ENCODE measurements at places on chromosomes 7 and 10.

- DNase-seq = no peak
These were observed 81.7 kb downstream of the WIPF3 start for GRCh38 chr7:29888006-29888405.

DNA sequence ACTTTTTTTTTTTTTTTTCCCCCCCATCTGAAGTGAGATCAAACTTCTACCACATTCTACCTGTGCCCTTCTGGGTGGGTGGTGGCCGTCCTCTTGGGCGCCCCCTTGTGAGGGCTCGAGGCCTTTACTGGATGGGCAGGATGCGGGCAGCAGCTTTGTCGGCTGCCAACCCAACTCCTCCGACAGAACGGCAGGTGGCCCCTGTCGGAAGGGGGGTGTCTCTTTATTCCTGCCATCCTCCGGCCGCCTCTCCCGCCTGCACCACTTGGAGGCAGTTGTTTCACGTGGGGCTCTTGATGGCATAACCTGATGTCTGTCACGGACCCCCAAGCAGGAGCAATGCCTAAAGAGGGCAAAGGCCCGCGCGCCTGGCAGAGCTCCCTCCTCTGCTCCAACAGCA lies 31.0 kb downstream of the AMZ1 start:
- DNase-seq = peak; percentile 33

- DNase-seq = no peak
These were observed at the start of gene SKIDA1 for GRCh38 chr10:21525367-21526187. Gene SKIDA1 (minus strand): TSS chr10:21525682. CDS start chr10:21517822, 7,860 bp downstream.

DNA sequence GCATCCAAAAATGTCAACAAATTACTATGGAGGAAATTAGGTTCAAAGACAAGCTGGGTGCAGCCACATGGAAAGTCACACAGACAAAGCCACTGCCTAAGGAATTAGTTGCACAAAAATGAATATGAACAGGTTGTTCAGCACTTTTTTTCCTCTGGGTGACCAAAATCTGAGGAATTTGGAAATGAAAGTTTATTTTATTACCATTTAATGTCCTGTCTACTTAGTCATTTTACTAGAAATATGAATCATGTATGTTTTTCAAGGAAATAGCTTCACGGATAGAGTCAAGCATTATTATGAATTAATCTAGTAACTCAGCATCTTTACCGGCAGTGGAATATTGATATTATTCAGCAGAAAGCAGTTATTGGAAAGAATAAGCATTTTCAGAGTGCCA lies 106.3 kb downstream of the ANK3 start:
- no peak for DNase-seq

DNA sequence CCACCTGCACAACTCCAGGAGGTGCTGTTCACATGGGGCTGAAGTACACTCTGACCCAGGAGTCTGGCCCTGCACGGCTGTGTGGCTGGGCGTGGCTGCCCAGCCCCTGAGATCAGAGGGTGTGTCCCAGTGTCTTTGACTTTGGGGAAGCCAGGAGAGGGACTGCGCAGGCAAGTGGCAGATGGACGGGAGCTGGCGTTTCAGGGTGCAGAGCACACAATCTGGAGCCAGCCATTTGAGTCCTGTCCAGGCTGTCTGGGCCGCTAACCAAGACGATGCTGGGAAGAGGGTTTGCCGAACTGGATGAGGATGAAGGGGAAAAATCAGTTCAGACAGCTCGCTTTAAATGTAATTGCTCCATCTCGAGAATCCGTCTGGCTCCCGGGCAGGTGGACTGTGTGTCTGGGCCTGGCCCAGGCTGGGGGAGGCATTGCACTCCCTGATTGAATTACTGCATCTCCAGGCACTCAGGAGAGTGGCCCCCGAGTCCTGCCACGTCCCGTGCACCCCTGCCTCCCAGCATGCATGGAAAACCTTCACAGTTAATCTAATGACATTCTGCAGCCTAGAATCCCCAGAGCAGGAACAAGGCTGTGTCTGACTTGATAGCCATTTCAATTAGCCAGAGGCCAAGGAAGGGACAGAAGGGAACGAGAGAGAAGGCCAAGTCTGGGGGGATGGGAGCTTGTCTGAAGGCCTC lies 120.8 kb upstream of the NANOS1 start:
- DNase-seq = no peak

DNA sequence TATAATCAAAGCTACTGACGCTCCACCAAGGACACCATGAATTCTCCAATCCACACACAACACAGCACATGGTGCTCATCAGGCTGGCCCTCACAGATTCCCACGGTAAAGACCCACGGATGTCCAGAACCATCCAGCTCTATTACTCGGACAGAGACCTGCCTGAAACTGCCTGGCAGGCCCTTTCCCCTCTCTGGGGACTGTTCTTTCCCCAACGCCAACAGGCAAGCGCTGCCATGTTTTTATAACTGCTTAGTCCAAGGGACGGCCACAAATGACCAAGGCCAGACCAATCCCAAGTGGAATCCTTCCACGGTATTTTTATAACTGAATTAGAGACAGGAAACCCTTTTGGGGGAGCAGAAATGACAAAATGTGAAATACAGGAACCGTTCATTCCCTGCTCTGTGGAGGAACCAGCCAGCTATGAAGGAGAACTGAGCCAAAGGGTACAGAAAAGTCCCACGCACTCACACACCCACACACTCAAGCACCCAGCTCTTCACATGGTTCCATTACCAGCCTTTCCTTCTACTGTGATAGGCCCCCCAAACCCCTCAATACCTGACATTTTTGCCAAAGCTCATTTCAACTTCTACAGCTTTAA lies 4.1 kb downstream of the PIP4K2A start:
- DNase-seq = no peak

- DNase-seq = no peak
These were observed 28.4 kb downstream of the OR13A1 start for GRCh38 chr10:45286980-45287379.

DNA sequence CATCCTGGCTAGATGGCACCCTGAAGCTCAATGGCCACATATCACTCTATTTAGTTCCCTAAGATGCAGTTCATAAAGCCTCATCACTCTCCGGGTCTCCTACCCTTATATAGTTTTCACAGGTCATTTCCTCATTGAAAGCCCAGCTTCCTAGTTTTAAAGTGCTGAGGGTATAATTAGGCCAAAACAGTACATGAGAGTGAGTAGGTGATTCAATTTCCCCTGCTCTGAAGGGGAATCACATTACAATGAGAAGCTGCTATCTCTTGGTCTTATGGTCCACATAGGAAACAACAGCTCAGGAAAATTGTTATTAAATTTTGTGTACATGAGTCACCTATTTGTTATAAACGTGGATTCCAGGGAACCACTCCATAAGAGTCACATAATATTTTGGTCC lies 162.0 kb downstream of the SEMA3E start:
- no peak for DNase-seq

DNA sequence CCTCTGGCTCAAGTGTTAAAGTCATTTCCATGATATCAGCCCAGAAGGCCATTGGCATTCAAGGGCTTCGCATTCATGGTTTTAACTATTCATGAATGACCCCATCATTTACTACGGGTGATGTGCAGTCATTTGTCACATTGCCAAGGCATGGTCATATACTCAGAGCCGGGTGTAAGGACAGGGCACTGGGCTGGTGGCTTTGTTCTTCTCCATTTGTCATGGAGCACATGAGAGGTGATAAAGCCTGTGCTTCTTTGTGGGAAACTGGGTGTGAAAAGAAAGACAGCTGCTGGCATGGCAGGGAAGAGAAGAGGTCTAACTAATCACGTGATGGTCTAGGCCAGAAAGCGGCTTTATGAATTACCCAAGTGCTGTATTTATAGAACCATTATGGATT lies 132.2 kb upstream of the PLXNA4 start:
- DNase-seq = no peak

DNA sequence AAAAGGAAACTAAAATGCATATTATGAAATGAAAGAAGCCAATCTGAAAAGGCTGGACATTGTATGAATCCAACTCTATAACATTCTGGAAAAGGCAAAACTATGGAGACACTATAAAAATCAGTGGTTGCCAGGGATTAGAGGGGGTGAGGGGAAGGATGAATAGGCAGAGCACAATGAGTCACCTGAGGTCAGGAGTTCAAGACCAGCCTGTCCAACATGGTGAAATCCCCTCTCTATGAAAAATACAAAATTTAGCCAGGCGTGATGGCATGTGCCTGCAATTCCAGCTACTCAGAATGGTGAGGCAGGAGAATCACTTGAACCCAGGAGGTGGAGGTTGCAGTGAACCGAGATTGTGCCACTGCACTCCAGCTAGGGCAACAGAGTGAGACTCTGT lies 324.8 kb upstream of the PHYHIPL start:
- no peak for DNase-seq

DNA sequence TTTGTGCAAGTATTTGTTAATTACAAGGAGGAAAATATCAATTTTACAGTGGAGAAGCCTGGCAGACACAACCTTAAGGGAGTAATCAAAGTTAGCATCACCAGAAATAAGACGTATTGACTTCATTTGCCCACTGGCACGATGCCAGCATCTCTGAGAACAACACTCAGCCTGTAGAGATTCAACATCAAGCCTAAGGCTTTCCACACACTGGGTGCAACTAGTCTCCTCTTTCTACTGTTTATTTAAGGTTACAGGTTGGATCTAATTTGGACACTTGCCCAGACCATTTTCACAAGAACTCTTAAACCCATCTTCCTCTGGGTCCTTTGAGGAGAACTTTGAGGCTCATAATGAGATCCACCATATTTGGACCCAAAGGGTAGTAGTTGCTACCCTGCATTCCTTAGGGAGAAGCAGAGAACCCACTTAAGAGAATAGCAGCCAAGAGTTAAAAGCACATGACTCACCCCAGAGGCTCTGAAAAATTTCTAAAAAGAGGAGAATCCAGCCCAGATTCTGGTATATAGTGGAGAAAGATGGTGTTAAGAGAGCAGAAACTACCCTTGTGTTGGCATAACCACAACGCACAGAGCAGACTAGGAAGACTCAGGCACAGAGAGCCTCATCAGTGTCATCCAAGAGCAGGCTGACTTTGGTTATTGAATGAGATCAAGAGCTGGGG lies 97.3 kb downstream of the CCDC71L start:
- DNase-seq = no peak

DNA sequence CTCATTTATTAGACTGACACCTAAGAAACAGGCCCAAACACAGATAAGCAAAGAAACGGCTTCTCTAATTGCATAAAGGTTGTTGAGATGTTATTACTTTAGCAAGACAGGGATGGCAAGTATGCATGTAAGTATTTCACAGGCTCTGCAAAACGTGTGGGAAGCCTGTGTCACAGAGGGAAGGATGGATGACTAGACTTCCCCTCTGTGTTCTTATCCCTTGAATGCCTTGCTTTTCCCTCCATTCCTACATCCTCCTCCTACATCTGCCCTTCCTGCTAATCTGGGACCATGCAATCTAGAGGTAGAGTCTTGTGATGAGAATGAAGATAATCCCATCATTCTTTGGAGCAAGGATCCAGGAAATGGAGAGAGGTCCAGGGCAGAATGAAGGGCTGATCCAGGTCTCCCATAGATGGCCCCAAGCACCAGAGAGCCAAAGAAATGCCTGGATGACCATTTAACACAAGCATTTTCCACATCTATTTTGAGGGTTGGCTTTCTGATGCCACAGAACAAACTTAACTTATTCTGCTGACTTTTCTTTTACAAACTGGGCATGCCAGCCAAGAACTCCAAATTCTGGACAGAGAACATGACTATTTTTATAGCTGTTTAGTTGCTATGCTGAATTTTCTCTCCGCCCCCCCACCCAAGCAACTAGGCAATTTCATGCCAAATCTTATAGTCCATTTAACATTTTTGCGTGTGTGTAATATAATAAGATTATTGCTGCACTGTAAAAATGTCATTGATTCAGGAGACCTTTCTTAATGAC lies 48.1 kb downstream of the NRP1 start:
- DNase-seq = no peak

- no peak for DNase-seq
These were observed 10.5 kb downstream of the PSPH start for GRCh38 chr7:56040730-56041129.

GRCh38 chr7:1846331-1847065 lies 176.4 kb downstream of the ELFN1 start:
- DNase-seq = no peak

GRCh38 chr10:131656431-131656841 lies 244.4 kb upstream of the PPP2R2D start:
- DNase-seq = no peak

DNA sequence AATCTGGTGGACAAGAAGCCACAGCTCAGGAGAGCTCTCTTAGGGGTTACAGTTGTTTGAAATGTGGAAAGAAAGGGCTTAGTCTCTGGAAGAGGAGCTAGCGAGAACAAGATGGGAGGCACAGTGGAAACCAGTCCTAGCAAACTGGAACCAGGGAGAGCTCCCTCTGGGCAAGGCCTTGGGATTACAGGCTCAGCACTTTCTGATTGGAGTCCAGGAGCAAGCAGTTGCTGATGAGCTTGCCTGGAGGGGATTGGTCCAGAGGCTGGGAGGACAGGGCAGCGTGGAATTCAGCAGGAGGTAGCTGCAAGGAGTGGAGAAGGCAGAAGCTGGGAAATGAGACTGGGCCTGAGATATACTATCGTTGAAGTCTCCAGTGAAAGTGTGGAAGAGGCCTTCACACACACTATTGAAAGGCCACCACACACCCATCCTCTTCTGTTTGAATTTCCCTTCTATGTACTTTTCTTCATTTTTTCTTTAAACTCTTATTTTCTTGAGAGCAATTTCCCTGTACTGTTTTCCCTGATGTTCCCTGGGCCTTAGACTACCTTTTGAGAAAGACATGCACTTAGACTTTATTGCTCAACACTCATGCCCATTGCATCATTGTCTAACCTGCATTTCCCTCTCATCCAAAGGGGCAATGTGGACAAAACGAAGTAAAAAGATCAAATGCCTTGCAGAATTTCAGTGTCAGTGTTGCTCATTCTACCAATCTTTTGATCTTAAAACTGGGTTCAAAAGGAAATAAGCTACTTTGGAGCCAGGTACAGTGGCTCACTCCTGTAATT lies 57.8 kb upstream of the LANCL2 start:
- no peak for DNase-seq

DNA sequence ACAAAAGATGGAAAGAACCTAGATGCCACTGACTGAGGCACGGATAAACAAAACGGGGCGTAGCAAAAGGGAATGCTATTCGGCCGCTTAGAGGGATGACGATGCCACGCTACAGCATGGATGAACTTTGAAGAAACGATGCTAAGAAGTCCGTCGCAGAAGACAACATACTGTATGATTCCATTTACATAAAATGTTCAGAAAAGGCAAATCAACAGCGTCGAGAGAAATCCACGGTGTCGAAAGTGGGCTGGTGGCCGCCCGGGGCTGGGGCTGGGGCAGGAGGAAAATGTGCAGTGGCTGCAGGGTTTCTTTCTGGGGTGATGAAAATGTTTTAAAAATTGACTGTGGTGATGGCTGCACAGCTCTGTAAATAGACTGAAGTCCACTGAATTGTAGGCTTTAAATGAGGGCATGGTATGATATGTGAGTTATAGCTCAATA lies 24.1 kb downstream of the GNA12 start:
- no peak for DNase-seq

DNA sequence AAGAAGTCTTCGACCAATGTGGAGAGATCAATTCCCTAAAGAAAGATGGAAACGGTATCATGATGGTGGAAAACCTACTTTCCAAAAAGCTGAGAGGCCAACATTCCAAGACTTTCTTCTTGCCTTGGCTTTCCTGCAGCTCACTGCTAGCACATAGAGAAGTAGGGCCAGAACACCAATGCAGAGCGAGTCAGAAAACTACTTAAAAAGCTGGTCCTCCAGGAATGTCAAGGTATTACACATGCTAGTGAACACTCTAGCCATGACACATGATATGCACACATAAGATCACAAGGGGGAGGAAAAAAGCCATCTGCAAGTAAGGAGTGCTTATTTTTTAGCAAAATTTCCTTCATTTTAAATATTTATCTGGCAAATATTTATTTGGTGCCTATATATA lies 22.7 kb downstream of the GPAM start:
- DNase-seq = no peak

Measured in stimulated activated CD8-positive, alpha-beta memory T cell treated with anti-CD3 and anti-CD28 coated beads, Interleukin-4, amount 100 ng/mL, for 1 hour (primary cell).